Hepatic stellate cell (primary cell): ENCODE measurements at places on chromosomes 11 and 22.

GRCh38 chr11:61486011-61486620, 22.4 kb upstream of the LRRC10B start:
- no peak for DNase-seq

- no peak for DNase-seq
These were observed 6.5 kb downstream of the GAL start for GRCh38 chr11:68690671-68691401.

- DNase-seq, result peak; percentile 80
These were observed 907 bp upstream of the PHLDA2 start for GRCh38 chr11:2929950-2930703.

GRCh38 chr11:36012455-36012854, 68.6 kb downstream of the LDLRAD3 start:
- DNase-seq, result no peak

GRCh38 chr22:30968015-30968923, at the start of gene MORC2:
Gene MORC2 (minus strand): TSS chr22:30968774. CDS start chr22:30967889, 885 bp downstream.
- no peak for DNase-seq

GRCh38 chr11:134622458-134622857, 210.4 kb upstream of the B3GAT1 start:
- DNase-seq, result no peak

DNA sequence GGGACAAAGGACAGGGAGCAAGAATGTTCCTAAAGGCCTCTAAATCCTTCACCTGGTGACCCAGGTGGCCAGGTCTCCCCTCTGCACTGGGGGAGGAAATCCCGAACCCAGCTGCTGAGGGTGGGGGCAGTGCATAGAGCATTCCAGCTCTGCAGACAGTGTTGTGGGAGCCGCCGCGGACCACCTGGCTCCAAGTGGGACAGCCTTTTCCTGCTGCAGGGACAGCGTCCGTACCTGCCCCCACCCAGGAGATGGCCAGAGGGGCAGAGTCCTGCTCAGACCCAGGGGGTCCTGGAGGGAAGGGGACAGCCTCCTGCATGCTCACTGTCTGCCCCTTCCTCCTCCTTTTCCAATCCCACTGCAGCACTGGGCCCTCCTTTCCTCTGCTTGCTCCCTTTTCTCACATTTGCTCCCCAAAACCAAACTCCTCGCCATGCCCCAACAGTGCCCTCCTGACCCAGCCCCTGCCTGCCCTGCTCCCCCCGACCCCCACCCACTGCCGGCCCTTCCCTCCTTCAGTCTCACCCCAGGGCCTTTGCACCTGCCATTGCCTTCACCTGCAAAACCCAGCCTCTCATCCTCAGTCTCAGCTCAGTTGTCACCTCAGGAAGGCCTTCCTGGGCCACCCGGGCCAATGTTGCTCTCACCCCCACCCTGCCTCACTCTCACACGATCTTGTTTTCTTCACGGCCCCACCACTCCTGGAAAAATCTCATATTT, 12.8 kb downstream of the PNPLA5 start:
- DNase-seq, result no peak

DNA sequence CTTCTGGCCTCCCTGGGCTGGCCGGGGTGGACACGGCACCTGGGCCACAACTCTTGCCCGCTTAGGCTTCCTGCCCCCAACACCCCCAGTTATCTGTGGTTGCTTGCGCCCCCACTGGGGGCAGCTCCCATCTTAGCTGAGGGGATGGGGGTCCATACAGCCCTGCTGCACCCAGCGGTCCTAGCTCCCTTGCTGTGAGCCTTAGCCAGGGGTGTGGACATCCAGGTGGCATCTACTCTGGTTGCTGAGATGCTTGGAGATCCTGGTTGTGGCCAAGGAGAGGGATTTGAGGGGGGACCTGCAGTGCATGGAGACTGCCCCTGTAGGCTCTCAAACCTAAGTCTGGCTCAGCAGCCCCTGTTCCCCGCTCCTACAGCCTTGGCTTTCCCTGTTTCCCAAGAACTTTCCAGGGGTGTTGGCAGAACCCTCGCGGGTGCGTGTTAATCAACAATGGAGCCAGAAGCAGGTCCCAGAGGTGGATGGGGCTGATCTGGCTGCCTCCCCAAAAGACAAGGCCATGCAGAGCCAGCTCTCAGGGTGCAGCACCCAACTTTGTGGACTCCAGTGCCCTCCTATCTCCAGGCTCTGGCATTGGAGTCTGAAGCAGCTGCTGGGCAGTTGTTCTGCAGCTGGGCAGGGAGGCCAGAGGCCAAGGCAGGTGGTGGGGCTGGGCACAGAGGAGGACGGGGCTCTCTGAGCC, 3.3 kb downstream of the KCNQ1 start:
- DNase-seq, result no peak

DNA sequence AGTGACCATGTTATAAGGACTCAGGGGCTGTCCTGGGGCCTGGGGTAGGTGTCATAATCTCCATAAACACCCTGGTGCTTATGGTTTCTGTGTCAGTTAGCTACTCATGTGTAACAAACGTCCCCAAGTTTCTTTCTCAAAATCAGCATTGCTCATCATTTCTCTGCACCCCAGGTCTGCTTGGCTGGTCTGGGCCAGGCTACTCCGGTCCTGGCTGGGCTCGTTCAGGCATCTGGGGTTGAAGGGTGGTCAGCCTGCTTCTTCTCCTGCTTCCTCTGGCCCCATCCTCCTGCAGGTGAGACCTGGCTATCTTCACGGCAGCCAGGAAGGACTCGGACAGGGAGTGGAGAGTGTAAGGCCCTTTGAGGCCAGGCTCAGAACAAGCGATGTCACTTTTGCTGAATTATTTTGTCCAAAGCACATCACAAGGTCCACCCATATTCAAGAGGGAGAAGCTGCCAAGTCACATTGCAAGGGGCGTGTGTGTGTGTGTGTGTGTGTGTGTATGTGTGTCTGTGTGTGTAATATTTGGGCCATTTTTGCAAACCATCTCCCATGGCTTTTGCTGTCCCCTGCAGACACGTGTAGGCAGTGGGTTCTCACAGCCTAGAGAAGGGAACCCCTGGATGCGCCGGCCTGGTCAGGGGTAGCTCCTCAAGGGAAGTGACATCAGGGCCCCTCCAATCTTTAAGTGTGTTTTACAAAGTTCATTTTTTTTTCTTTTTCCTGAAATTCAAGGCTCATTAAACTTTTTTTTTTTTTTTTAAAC, 535.8 kb downstream of the TBC1D22A start:
- DNase-seq, result no peak

DNA sequence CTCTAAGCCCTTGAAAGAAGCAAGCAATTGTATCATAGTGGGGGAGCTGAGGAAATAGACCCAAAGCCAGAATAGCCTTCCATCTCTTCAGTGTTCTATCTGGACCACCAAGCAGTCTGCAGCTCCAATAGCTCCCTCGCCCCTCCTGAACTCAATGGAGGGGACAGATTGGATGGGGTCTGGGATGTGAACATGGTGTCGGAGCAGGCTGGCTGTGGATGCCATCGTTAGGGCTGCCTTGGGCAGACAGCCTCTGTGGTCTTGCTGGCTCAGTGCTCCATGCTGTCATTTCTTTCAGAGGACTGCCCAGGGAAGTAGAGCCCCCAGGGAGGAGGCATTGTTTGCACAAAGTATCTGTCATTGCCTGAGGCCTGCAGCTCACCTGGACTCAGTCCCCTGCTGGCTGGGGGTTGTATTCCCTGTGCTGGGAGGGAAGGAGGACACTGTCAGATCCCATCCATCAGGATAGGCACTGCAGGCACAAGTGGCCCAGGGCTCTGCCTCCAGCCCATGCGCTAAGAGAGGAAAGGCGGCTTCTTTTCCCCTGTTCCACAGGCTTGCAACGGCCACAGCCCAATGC, 537.7 kb downstream of the BUD13 start:
- no peak for DNase-seq

GRCh38 chr11:30559004-30559403, 27.1 kb downstream of the MPPED2 start:
- DNase-seq, result no peak

DNA sequence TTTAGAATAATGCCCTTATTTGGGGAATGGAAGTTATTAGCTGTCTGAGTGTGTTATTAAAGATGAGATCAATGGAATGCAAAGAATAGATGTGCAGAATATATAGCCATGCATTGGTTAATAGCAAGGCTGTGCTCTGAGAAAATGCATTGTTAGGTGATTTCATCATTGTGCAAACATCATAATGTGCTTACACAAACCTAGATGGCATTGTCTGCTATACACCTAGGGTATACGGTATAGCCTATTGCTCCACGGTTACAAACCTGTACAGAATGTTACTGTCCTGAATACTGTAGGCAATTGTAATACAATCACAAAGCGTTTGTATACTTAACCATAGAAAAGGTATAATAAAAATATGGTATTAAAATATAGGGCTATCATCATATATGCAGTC, 25.5 kb downstream of the SLC5A12 start:
- no peak for DNase-seq

GRCh38 chr22:48779211-48779643, 1048.4 kb downstream of the BRD1 start:
- DNase-seq, result no peak

DNA sequence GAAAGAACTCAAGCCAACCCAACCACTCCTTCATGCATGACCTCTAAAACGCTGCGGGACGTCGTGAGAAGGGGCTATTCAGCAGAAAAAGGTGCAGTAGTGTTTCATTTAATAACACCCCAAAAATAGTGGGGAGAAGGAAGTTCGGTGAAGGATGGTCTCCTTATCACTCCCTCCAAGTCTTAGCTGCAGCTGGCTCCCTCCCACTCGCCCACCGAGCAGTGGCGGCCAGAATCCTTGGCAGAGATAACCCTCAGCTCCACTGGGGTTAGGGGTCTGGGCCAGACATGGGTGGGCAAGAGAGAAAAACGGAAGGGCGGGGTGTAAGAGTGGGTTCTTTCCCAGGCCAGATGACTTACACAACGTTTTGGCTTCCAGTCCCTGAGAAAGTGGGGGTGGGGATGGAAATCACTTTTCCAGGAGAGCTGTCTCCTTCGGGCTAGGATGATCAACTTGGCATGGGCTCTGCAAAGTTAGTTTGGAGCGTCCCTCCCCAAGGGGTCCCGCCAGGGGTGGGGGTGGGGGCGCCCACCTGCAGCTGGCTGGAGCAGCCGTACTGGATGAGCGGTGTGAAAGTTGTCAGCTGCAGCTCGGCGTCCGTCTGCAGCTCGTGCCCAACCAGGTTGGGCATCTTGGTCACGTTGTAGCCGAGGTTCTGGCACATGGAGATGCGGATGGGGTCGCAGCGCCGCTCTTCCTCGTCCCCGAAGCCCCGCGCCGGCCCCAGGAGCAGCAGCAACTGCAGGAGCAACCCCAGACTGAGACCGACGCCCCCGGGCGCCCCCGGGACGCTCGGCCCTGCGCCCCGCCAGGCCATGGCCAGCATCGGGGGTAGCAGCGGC, 705 bp downstream of the FZD4 start:
- peak; percentile 24 for DNase-seq

DNA sequence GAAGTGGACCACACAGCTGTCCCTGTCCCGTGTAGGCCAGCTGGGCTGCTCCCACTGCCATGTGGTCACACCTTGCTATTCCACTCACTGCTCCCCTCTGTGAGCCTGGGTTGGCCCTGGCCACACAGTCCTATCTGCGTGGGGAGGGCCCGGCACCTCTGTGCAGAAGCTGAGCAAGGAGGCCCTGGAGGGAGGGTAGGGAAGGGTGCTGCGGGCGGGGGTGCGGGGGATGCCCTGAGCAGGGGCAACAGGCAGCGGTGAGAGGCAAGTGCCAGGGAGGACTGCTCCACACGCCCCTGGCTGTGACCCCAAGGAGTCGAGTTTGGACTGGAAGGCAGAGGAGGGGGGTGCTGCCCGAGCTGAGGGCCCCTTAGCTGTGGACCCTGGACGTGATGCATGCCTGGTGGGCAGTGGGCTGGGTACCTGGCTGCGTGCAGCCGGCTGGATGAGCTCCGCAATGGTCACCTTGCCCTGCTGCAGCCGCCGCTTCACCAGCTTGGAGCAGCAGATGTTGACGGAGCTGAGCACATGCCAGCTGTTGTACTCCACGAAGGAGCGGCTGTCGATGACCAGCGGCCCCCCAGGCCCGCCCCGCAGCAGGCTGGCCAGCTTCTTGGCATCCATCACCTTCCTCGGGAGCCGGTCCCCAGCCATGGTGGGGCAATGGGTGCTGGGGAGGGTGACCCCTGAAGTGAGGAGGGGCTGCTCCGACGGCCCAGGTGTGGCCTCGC, 6.7 kb downstream of the DUSP8 start:
- DNase-seq, result no peak

DNA sequence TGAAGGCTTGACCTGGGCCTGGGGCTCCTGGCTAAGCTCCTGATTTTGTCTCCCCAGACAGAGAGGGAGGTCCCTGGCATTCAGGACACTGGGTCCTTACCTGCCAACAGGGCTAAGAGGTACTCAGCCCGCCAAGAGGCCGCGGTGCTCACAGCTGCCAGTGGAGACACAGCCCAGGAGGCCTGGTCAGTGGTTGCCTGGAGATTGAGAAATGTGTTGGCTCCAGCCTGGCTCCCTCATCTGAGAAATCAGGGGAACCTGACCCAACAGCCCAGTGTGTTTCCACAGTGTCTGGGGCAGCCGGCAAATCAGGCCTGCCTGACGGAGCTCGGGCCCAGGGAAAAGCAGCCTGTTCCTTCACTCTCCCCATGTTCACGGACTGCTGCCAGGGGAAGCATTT, 79.4 kb upstream of the NAV2 start:
- no peak for DNase-seq
